ENCODE measurements at places on chromosomes 16 and 17. TPM values are rescaled to one million over a fixed set of nuclear protein-coding genes. Genes with fewer than 3 reads are reported as not detected.

CLEC3A gene
- not detected for total RNA-seq

TBC1D3H gene
- total RNA-seq = not detected

TGFB1I1 gene
- total RNA-seq = 21.4 TPM

SPATA32 gene
- total RNA-seq = under 0.01 TPM

HOXB4 gene
- 0.96 TPM for total RNA-seq

SECTM1 gene
- total RNA-seq = 14.7 TPM

MYO1C gene
- 184 TPM for total RNA-seq

ADAD2 gene
- not detected for total RNA-seq

CBLN1 gene
- total RNA-seq = not detected

CRYBA1 gene
- total RNA-seq = not detected
